ENCODE measurements at places on chromosomes 2 and 18.

DNA sequence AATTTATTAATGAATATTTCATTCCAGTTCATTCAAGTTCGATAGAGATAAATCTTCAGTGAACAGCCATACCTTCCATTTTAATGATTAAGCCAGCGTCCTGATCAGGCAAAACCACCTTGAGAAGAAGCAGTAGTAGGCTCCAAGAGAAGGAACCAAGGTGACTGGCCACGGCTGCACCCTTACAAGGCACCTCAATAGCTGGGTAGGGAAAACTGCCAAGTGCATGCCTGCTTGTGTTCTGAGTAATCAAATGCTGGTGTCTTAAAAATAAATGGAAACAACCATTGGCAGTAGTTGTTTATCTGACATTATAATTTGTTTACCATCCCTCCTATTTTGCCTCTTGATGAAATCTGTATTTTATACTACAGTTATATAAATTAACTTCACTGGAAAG, 10.0 kb upstream of the FEZ2 start:
- no peak for DNase-seq

GRCh38 chr2:206245265-206245672, 29.2 kb upstream of the ZDBF2 start:
- no peak for DNase-seq

GRCh38 chr18:78652001-78652545, 327.5 kb upstream of the SALL3 start:
- DNase-seq, result no peak

- DNase-seq, result no peak
These were observed 26.5 kb downstream of the KIF1A start for GRCh38 chr2:240793313-240794177.

GRCh38 chr2:230908595-230909191, 16.3 kb downstream of the GPR55 start:
- DNase-seq, result no peak

GRCh38 chr2:239927424-239927981, 97.6 kb downstream of the NDUFA10 start:
- DNase-seq, result no peak

DNA sequence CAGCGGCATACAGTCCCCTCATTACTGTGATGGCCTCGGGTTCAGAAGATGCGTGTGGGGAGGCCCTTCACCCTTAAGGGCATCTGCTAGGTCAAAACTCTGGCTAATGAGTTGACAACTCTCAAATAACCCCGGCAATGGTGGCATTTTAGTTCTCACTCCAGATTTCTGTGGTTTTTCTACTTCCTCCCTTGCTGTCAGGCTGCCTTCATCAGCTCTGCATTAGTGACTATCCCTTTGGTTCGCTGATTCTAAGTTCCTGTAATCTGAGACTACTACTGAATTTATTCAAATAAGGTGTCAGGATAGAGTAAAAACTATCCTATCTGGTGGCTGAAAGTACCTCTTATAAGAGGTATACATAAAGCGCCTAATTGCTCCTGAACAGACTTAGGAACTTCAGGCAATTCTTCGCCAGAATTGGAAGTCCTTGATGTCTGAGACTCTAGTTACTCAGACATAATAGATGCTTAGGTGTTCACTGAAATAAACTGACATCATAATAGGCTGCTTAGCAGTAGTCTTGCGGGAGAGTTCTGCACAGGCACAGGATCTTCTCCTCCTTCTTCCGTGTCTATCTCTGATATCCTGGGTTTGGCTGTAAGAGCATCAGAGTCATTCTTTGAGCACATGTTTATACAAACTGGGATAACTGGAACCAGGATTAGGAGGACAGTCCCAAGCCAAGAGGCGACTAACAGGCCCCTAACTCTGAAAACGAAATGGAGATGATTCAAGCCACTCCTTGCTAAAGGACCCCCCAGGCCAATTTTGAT, 194.5 kb downstream of the DNER start:
- DNase-seq, result no peak

GRCh38 chr2:165417009-165417408, 52.5 kb upstream of the CSRNP3 start:
- DNase-seq, result no peak
